ENCODE measurements at places on chromosomes 7 and 10.

DNA sequence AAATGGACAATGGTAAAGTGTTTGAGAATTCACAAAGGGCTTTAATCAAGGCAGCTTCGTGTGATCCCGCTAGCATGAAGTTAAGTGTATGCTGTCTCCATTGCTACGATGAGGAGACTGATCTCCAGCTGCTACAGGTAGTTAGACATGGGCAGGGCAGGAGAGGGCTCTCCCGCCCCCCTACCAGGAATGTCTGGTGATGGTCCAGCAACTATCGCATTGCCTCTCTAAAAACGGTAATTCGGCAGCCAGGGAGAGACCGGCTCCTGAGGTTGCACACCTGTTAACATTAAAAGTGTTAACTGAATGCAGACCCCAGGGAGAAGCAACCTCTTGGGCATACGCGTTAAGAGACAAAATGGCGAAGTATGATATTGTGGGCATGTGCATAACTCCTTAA, 37.9 kb downstream of the SVIL start:
- DNase-seq = no peak

- no peak for DNase-seq
These were observed 117.3 kb upstream of the CDK6 start for GRCh38 chr7:92953657-92954056.

- no peak for DNase-seq
These were observed 87.3 kb upstream of the STEAP1B start for GRCh38 chr7:22587322-22587721.

DNA sequence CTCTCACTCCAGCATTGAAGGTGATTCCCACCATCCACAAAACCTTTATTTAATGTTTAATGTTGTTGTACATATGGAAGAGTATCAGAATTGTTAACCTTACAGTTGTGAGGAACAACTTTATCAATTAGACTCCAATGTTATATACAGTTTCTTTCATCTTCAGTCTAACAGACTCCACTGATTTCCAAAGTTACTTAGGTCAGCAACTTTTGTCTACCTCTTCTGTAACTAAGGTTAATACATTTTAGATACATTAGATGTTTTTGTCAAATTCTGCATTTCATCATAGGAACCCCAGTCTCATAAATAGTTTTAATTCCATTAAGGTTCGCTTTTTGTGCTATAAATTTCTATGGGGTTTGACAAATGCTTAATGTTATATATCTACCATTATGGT, 223.9 kb upstream of the POM121L12 start:
- no peak for DNase-seq

DNA sequence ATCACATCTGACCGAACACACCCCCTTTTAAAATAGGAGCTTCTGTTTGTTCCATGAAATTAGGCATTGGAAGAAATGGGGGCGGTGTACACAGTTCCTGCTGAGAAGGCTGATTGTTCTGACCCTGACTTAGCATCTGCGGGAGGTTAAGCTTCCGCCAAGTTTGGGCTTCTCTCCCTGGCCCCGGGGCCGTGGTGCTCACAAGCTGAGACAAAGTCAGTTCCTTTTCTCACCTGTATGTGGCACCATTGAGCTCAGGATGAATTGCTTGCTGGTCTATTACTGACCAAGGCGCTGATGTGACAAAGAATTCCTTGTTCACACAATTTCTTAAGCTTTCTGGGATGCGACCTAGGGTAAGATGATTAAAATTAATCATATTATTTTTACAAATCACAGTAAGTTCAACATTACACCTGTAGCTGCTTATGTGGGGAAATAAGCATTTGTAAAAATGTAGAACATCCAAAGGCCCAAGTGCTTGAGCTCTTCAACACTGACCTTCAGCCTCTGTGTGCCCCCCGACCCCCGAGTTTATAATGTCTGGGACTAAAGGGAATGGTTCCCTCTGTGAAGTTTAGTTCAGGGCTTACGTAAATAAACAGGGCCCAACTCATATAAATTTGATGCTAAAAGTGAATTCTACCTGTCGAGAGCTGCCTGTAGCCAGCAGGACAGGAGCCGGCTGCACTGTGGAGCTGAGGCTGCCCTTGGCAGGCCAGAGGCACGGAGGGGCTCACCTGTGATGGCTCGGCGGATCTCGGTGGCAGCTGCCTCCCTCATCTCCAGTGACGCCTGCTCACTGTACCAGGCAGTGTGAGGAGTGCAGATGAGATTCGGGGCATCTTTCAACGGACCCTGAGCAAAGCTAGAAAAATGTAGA, 50.8 kb downstream of the ZRANB1 start:
- peak; percentile 79 for DNase-seq

GRCh38 chr10:118590334-118590733, 5.1 kb downstream of the PRLHR start:
- peak; percentile 56 for DNase-seq

- peak; percentile 45 for DNase-seq
These were observed 70.2 kb downstream of the HTR7 start for GRCh38 chr10:90787393-90788198.

DNA sequence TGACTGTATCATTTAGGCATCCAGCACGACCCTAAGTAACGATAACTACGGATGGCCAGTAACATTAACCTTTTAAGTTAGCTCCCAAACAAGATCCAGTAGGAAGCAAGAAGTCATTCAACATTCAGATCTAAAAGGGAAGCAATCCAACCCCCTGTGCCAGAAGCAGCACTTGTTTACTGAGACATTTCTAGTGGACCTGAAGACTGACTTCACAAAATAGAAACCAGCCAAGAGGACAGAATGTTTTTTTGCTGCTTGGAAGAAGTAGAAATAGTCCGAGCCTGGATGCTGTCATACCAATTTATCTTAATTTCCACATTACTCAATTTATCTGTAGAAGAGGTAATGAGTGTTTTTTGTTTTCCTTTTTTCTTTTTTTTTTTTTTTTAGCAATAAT, 88.0 kb upstream of the CTTNBP2 start:
- no peak for DNase-seq

- DNase-seq = no peak
These were observed 37.6 kb downstream of the PITRM1 start for GRCh38 chr10:3135006-3135405.

GRCh38 chr10:106311590-106311989, 852.9 kb downstream of the SORCS1 start:
- no peak for DNase-seq

DNA sequence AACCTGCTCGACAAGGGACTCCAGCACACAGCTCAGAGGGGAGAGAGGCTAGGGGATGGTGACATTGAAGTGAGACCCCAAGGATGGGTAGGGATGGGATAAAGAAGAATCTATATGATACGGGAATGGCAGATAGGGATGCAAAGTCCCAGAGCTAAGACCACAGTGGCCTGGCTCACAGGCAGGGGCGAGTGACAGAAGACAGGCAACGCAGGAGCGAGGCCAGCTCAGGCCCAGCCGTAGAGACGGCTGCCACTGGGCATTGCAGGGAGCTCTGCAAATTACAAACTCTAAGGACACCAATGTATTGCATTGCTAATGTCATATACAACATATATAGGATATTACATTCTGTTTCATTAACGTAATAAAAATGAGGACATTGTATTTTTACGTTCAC, 131.4 kb downstream of the TCERG1L start:
- DNase-seq = no peak

DNA sequence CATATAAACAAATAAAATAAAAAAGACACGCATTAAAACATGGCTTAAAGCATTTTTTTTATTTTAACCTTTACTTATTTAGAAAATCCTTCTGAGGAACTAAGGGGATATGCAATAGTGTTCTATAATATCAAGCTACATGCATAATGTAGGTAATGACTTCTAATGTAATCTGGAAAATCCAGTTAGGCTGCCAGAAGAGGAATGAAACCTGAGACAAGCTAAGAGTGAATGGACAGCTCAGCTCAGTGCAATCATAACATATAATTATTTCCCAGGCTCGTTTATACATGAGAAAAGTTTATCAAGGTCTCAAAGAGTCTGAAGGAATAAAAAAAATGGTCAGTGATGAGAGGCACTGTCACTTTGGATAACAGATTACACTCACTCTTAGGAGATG, 649.0 kb upstream of the PCDH15 start:
- no peak for DNase-seq

DNA sequence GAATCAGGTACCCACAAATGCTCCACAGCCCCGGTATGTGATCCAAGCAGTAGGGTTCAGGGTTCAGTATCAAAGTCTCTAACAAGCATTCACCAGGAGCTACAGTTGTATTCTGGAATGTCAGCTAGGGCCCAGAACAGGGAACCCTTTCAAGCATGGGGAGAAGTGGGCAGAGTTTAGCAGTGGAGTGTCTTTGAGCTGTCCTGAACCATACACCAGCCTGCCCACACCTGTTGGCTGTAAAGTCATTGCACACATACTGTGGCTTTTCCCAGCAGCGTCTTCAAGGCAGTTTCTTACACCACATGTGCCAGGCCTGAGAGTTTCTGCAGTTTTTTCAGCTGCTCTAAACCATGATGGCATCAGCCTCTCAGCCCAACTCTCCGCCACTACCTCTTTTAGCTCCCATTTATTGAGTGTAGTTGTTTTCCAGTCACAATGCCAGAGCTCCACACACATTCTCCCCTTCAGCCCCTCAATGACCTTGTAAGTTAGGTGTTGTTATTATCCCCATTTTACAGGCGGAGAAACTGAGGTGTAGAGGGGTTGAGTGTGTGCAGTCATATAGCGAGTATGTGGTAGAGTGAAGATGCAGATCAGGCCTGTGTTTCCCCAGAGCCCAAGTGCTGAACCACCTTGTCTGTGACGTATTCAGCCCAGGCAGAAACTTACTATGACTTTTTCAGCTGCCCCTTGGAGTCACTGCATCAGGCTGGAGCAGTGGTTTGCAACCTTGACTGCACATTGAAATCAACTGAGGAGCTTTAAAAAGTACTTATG, 83.1 kb downstream of the CHN2 start:
- no peak for DNase-seq

GRCh38 chr7:156606691-156607331, 33.8 kb upstream of the RNF32 start:
- no peak for DNase-seq

DNA sequence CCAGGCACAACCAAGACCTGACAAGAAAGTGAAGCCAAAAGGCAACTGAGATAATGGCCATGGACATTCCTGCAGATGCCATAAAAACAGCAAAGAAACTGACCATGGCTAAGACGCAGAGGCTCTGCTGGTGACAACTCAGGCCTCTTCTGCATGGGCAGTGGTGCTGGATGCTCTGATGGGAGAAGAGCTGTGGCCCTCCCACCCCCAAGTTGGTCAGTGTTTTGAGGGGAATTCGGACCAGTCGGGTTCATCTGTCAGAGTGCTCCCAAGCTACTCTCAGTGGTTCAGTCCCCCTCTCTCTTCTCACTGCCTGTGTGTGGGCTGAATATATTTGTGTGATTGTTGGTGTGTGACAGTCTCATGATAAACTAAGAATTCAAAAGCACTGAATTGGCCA, 79.0 kb upstream of the GPR26 start:
- no peak for DNase-seq

DNA sequence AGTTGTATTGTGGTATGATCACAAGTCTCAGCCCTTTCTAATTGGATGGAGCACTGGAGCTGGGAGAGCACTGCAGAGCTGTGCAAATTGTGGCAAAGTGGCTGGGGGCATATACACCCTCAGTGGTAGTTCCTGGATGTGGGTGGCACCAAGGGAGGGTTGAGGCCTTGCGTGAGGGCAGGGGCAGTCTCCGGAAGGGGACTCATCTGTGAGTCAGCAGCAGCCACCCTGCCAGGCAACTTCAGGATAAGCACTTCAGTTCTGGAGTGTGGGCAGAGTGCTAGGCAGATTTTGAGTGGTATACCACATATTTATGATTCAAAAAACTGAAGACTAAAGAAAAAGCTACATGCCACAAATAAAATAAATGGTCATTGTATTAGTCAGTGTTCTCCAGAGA, 210.5 kb downstream of the ETV1 start:
- no peak for DNase-seq

GRCh38 chr7:42856605-42856987, 55.3 kb downstream of the C7orf25 start:
- DNase-seq = no peak

GRCh38 chr7:2202901-2203765, 29.6 kb downstream of the MAD1L1 start:
- no peak for DNase-seq

DNA sequence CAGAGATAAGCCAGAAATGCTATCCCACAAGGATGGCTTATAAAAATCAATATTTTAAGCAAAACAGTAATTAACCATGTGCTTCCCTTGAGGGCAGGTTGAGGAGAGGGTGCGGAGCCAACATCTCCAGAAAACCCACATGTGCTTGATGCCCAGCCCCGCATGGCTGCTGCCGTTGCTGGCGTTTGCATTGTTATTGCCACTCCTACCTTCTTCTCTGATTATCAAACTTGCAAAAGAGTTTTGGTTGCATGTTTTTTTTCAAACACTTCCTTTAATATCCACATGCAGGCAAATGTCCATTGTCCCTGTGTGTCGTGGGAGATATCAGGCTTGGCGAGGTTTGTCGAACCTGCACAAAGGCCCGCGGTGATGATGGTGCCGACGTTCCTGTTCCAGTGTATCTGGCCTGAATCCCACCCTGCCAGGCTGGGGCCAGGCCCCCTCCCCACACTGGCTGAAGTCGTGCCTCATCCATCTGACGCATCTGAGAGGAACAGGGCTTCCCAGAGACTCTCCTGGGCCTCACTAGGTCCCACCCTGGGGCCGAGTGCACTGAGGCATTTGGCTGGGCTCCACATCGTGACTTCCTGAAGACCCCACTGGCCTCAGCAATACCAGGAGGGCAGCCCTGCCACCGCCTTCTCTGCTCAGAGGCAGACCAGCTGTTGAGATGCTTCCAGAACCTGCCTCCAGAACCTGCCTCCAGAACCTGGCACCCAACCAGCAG, 40.9 kb downstream of the TCERG1L start:
- no peak for DNase-seq

DNA sequence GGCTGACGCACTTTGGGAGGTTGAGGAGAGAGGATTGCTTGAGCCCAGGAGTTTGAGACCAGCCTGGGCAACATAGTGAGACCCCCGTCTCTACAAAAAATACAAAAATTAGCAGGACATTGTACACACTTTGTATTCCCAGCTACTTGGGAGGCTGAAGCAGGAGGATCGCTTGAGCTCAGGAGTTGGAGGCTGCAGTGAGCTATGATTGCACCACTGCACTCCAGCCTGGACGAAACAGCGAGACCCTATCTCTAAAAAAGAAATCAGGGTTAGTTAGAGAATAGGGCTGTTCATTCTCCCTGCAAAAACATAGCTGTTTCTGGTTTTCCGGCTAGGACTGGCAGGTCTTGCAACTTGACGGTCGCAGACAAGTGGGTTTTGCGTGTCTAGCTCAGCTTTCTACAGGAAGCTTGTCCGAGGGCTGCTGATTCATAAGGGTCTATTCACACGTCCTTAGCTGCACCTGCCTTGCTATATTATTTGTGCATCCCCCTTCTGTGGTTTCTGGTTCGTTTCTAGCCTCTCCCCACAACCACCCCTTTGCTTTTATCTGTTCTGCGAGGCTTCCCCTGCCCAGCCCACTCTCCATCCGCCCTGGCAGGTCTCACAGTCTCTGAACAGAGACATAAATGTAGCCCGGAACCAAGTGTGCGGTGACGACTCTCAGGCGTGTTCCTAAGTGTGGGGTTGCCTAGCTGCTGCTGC, 10.7 kb downstream of the AMZ1 start:
- no peak for DNase-seq

- DNase-seq = no peak
These were observed 57.2 kb upstream of the INPP5A start for GRCh38 chr10:132480356-132480755.

GRCh38 chr7:26479581-26479980, 187.9 kb downstream of the SNX10 start:
- DNase-seq = no peak

Measured in erythroblast (primary cell).